Muscle of back (tissue), 13 donors: ENCODE measurements at places on chromosomes 11 and 22. TPM values are rescaled to one million over a fixed set of nuclear protein-coding genes. Genes with fewer than 3 reads are reported as not detected.

FOLR1 gene
- 3.0 TPM for polyA plus RNA-seq

GRCh38 chr11:27383645-27384044 is 20.6 kb upstream of the CCDC34 start:
- DNase-seq = no peak

- no peak for DNase-seq
Observed at GRCh38 chr11:9732453-9732852, 68.6 kb downstream of the SWAP70 start.

OR51B5 gene
- not detected for polyA plus RNA-seq

GRCh38 chr11:124079631-124080326 is 35.5 kb upstream of the VWA5A start:
- no peak for DNase-seq

LINC01488 gene
- polyA plus RNA-seq = not detected

KCNQ1 gene
- 1.2 TPM for polyA plus RNA-seq

DNA sequence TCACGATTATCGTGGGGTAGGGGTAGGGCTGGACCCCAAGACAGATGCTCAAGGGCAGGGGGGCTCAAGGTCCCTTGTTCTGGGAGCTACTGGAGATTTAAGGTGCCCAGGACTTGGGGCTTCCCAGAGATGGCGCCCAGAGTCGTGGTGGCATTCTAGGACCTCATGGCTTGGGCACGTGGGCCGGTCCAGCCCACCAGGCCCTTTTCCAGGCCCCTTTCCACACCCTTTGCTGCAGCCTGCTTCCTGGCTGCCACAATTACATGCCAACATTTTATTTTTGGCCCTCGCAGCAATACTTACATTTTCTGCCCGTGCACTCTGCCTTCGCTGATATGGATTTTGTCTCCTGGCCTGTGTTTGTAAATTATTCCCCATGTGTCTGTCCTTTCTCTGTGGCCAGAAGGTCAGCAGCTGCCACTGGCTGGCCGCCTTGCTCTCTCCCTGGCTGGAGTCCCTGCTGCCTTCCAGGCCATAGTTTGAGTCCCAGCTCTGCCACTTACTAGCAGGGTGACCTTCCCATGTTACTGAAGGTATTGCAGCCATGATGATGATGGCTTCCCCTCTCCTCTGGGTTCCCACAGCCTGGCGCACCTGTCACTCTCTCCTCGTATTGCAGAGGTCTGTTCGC is 11.2 kb downstream of the MB start:
- no peak for DNase-seq

GRCh38 chr11:7909585-7910285 is 21.3 kb downstream of the OR10A6 start:
- no peak for DNase-seq

GRCh38 chr11:7967826-7968225 is 2.6 kb upstream of the NLRP10 start:
- DNase-seq = no peak

JHY gene
- polyA plus RNA-seq = 2.4 TPM

TECTA gene
- polyA plus RNA-seq = 1.7 TPM

- no peak for DNase-seq
Observed at GRCh38 chr11:16925561-16926065, 88.6 kb downstream of the PLEKHA7 start.

GRCh38 chr11:58626934-58627483 is 4.5 kb downstream of the CNTF start:
- no peak for DNase-seq

CHST1 gene
- polyA plus RNA-seq = 14.5 TPM

DNA sequence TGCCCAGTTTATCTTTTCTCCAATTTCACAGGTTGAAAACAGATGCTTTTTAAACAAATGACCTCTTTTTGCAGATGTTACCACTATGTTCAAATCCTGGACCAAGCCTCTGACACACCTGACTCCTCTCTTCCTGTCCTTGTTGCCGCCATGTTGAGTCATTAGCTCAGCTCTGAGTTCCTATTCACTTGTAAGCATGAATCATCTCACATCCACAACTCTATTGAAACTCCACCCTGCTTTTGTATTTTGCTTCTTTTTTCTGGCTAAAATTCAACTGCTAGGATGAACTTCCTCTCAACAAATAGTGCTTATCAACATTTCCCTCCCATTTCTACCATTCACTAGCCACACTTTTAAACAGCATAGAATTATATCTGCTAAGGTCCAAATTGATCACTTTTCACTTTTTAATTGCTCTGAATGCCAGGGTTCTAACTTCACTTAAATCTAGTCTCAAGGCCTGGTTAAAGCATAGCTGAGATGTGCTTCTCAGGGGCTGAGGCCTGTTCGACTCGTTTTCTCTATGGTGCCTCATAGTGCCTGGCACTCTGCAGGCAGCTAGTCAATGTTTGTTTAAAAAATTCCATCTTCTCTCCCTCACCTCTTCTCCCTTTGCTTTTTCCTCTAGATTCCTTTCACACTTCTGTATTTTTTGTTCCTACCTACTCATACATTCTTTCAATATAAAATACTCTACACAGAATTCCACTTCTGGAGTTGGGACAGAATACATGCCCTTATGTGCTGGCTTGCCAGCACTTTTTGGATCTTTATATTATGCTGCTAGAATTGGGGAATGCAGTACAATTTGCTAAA is 3.9 kb downstream of the JOSD1 start:
- DNase-seq = no peak

GRCh38 chr11:44857490-44858090 is 93.1 kb downstream of the TP53I11 start:
- DNase-seq = no peak

- no peak for DNase-seq
Observed at GRCh38 chr11:130638033-130638432, 189.6 kb downstream of the ADAMTS15 start.

- DNase-seq = no peak
Observed at GRCh38 chr11:59199546-59200422, 12.9 kb downstream of the MPEG1 start.

- DNase-seq = no peak
Observed at GRCh38 chr22:30695871-30696655, 1.4 kb downstream of the OSBP2 start.

GRCh38 chr11:121431820-121432526 is 20.1 kb upstream of the SORL1 start:
- no peak for DNase-seq

- no peak for DNase-seq
Observed at GRCh38 chr11:68409748-68410344, 50.7 kb upstream of the PPP6R3 start.

APOBEC3H gene
- polyA plus RNA-seq = not detected

- DNase-seq = no peak
Observed at GRCh38 chr11:14237444-14237961, 121.5 kb downstream of the RRAS2 start.

- DNase-seq = no peak
Observed at GRCh38 chr11:32821917-32822560, 7.7 kb upstream of the PRRG4 start.

GRCh38 chr11:11380883-11381282 is 27.8 kb upstream of the CSNK2A3 start:
- DNase-seq = no peak

FAM89B gene
- polyA plus RNA-seq = 34.1 TPM

- DNase-seq = no peak
Observed at GRCh38 chr11:57905439-57905838, 118.2 kb upstream of the OR9Q1 start.

EHF gene
- 4.5 TPM for polyA plus RNA-seq

OR52H1 gene
- not detected for polyA plus RNA-seq

- DNase-seq = no peak
Observed at GRCh38 chr11:75631086-75631730, 37.6 kb downstream of the MAP6 start.

KCNJ4 gene
- polyA plus RNA-seq = 0.12 TPM
